ENCODE measurements at places on chromosomes 2 and 18. TPM values are rescaled to one million over a fixed set of nuclear protein-coding genes. Genes with fewer than 3 reads are reported as not detected.

The LIPG gene
- 0.34 TPM for total RNA-seq

The SLC19A3 gene
- total RNA-seq, result 2.3 TPM

The NCKAP5 gene
- 1.2 TPM for total RNA-seq

The TRIM43 gene
- 0.13 TPM for total RNA-seq

The AP1S3 gene
- 26.3 TPM for total RNA-seq

The AKAIN1 gene
- total RNA-seq, result not detected

The RPL37A gene
- 5,418 TPM for total RNA-seq

The CPLX4 gene
- total RNA-seq, result not detected

The GAL3ST2 gene
- total RNA-seq, result 0.13 TPM

The TUBA4B gene
- total RNA-seq, result not detected

The ARL4C gene
- total RNA-seq, result 55.9 TPM

The ALKAL2 gene
- not detected for total RNA-seq

The GPC1 gene
- 226 TPM for total RNA-seq

Data from A549 treated with GW870086 at 1 μM for 4 hours (cell line).